ENCODE measurements at places on chromosomes 7 and 10.

- DNase-seq, result no peak
These were observed 88.6 kb upstream of the PFKP start for GRCh38 chr10:2978574-2979273.

GRCh38 chr10:103836861-103837260, 18.5 kb downstream of the SH3PXD2A start:
- no peak for DNase-seq

GRCh38 chr10:132690401-132690800, 95.5 kb downstream of the NKX6-2 start:
- DNase-seq, result no peak

DNA sequence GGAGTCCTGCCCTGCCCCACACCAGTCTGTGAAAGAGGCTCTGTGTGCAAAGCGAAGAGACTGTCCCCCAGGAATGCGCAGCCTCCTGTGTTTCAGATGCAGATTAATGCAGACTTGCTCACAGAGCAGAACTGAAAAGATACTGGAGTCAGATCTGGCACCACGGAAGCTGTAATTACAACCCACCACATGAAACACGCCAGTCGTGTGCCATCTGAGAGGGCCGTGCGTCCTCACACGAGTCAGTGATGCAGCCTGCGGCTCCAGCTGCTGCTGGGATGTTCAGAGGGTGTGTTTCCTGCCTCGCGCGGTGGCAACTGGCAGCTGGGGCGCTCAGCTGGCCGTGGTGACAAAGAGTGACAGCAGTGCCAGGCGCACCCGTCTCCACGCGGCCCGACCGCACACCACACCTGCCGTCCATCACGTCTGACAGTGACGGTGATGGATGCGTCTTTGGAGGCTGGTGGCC, 50.0 kb downstream of the NKX6-2 start:
- no peak for DNase-seq

GRCh38 chr7:89618274-89618673, 536.0 kb upstream of the STEAP1 start:
- no peak for DNase-seq

GRCh38 chr7:98685541-98685940, 68.5 kb downstream of the NPTX2 start:
- no peak for DNase-seq

DNA sequence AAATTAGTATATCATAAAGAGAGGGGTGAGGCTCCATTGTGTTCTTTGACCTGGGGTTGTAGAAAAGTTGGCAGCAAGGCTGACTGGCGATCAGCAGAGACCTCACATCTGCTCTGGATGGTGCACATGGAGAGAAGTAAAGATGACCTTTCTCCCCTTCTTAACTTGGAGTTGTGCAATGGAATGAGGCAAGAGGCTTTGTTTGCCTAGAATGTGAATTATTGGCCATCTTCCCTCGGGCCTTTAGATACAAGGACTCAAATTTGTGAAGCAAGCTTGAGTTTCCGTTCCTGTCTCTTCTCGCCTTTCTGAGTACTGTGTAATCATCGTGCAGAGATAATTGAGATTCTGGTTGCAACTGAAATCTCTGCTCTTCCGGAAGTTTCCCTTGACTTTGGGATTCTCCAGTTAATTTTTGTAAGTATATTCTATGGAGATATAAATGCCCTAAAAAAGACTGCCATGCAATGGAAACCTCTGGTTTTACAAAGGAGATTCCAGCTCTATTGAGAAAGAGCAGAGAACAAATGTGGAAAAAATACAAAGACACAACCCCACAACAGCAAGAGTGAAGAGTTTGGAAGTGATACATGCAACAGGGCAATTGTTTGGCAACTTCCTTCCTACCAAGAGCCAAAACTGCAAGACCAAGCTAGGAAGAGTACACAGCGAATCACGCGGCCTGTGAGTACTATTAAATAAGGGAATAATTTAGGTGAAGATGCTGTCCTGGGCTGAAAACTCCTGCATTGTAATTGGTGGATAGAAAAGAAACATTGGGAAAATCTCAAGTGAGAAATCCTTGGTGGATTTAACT, 542.3 kb upstream of the NRP1 start:
- no peak for DNase-seq

GRCh38 chr10:79984851-79985250, 35.9 kb upstream of the SFTPD start:
- peak; percentile 44 for DNase-seq

DNA sequence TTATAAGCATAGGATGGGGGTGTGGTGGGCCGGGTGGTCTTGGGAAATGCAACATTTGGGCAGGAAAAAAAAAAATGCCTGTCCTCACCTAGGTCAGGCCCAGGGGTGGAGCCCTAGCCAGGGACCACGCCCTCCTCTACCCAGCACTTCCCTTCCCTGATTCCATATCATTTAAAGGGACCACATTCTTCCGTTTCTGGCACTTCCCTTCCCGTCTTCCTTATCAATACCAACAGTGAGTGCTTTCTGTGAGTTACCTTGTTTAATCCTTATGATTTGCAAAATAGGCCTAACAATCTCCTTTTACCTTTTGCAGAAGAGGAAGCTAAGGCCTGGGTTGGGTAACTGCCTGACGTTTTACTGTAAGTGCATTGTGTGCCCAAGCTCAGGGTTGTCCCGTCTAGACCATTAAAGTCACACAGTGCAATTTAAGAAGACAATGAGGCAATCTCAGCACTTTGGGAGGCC, 16.7 kb upstream of the C10orf95 start:
- no peak for DNase-seq

DNA sequence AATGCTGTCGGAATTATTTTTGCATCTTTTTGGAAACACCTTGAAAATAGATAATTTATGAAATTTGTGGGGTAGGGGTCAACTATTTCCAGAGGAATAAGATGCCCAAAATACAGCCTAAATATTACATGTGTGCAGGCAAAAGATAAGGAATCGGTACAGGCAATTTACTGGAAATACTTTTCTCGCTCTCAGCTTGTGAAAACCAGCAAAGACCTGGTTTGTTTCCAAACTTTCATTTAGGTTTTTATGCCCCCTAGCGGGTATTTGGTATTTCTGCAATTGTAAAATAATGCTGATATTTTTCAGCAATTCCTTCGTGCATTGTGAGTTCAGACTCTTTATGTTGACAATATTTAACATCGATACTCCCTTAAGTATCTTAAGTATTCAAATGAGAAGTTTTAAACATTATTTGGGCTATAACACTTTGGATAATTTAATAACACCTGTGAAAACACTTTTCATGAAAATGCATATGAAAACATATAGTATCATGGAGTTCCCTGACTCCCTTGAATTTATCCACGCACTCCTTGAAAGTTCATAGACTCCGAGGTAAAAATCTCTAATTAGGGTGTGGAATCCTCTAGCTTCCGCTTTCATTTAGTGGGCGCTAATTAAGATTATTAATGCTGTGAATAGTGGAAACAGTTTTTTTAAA, 132.4 kb downstream of the TSPAN12 start:
- peak; percentile 29 for DNase-seq

- DNase-seq, result no peak
These were observed 34.2 kb downstream of the KLF6 start for GRCh38 chr10:3750854-3751253.

DNA sequence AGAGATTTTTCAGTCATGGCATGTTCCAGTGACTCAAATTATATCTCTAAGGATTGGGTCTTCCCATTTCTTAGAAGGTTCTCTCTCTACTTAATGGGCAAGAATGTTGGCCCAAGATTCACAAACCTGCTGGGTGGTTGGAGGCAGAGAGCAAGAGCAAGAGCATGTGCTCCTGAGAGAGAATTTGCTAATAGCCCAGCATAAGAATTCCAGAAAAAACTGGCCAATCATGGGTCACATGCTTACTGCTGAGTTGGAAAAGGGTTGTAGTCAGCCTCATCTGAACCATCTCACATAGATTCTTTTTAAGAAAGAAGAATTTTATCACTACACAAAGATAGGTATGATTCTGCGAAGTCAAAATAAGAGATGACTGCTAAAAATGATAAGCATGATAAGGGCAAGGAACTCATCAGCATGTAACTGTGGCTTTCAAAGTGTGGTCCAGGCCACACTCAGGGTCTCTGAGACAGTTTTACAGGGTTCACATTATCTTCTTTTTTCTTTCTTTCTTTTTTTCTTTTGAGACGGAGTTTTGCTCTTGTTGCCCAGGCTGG, 8.2 kb upstream of the VCL start:
- DNase-seq, result no peak

DNA sequence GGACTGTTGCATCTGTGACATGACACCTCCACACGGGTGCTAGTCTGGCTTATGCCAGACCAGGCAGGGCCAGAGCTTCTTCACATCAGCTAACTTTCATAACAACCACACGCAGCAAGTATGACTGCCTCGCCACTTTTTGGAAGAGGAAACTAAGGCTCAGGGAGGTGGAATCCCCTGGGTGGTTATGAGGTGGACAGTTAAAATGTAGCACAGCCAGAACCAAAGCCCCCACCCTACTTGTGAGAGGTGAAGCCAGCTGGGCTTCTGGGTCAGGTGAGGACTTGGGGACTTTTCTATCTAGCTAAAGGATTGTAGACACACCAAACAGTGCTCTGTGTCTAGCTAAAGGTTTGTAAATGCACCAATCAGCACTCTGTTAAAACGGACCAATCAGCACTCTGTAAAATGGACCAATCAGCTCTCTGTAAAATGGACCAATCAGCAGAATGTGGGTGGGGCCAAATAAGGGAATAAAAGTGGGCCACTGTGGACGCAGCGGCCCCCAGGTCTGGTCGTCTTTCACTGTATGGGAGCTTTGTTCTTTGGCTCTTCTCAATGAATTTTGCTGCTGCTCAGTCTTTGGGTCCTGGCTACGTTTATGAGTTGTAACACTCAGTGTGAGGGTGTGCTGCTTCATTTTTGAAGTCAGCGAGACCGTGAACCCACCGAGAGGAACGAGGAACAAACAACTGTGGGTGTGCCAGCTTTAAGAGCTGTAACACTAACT, 171.0 kb downstream of the PTPN20 start:
- DNase-seq, result no peak

- no peak for DNase-seq
These were observed 52.8 kb upstream of the AOAH start for GRCh38 chr7:36777062-36777461.

GRCh38 chr7:41316410-41316809, 386.5 kb downstream of the INHBA start:
- no peak for DNase-seq

- DNase-seq, result no peak
These were observed 55.9 kb upstream of the ADRB1 start for GRCh38 chr10:113987805-113988204.

DNA sequence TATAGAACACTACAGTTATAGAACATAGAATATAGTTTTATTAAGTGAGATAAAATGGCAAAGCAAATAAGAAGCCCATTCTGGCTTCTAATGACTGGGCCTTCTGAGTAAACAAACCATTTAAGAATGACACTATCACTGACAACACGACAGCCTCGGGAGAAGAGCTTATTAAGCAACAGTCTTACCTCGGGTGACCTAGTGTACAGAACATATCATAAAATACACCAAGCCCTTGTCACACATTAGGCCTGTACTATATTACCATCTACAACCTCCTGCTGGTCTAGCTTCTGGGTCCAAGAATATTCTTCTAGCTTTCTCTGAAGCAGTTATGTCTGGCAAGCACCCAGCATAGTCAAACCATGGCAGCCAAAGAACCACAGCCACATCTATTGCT, 32.0 kb downstream of the CCDC186 start:
- no peak for DNase-seq

GRCh38 chr7:48563334-48563733, 361.0 kb upstream of the CDC14C start:
- DNase-seq, result no peak

GRCh38 chr10:30420266-30420665, 13.7 kb upstream of the MAP3K8 start:
- DNase-seq, result no peak

GRCh38 chr10:14093730-14094484, 236.8 kb downstream of the FRMD4A start:
- DNase-seq, result peak; percentile 3
